DND-41 (cell line): ENCODE measurements at places on chromosomes 4 and X.
A peak's percentile ranks its signal among the peaks of the same experiment; 100 is the strongest.

- peaks cover 14% of the 10 kb centered on the region for H3K4me1 ChIP-seq
- peaks cover 11% of the 10 kb centered on the region for H3K27me3 ChIP-seq
- DNase-seq, result no peak
- H3K36me3 ChIP-seq, result no peaks in the 10 kb centered on the region
- no peak overlapping the region for H3K27ac ChIP-seq
Observed at GRCh38 chr4:86895692-86896488, 3.7 kb upstream of the C4orf36 start.

- DNase-seq, result no peak
- H3K36me3 ChIP-seq, result no peaks in the 10 kb centered on the region
- H3K27ac ChIP-seq, result no peak overlapping the region
- H3K4me3 ChIP-seq, result no peak overlapping the region
Observed at GRCh38 chrX:9596837-9597236, 132.0 kb downstream of the TBL1X start.

GRCh38 chrX:36568946-36569345, 439.2 kb upstream of the FAM47C start:
- no peak for DNase-seq
- no peak overlapping the region for H3K27ac ChIP-seq
- no peaks in the 10 kb centered on the region for H3K4me1 ChIP-seq
- H3K4me3 ChIP-seq, result no peak overlapping the region
- no peaks in the 10 kb centered on the region for H3K36me3 ChIP-seq
- no peaks in the 10 kb centered on the region for H3K27me3 ChIP-seq

DNA sequence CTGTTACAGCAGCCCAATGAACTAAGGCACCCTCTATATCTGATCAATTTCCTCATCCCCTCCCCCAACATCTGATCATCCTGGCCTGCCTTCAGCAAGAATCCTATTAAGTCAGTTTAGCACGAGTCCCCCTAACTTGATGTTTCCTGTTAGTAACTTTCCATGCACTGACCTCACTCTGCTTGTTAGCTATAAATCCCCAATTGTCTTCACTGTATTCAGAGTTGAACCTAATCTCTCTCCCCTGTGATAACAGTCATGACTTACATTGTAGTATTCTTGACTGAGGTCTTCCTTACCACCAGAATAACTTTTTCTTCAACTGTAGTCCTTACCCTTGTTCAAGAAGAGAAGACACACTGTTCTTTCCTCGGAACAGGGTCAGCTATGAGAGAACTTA, 8.5 kb downstream of the ANXA5 start:
- no peak overlapping the region for H3K27ac ChIP-seq
- H3K27me3 ChIP-seq, result peaks cover 8% of the 10 kb centered on the region
- no peaks in the 10 kb centered on the region for H3K36me3 ChIP-seq
- no peak overlapping the region for H3K4me3 ChIP-seq

DNA sequence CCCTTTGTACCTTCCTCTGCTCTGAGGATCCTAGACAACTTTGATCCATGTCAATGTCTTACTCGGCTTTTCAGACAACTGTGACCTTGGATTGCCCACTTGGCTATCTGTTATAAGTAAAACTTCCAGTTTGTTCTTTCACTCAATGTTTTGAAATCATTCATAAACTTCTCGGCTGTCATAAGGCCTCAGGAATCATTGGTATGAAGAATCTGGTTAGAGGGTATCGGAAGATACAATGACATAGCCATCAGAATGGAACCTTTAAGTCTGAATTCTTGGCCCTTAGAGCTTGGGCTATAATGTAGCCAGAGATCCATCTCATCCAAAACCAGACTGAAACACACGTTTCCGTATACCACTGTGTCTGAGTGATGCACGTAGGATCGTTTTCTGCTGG, 59.0 kb upstream of the WDR1 start:
- H3K4me1 ChIP-seq, result no peaks in the 10 kb centered on the region
- H3K4me3 ChIP-seq, result no peak overlapping the region
- DNase-seq, result no peak
- H3K27me3 ChIP-seq, result no peaks in the 10 kb centered on the region

GRCh38 chrX:154313147-154313546, 17.6 kb downstream of the TKTL1 start:
- no peak for DNase-seq
- no peak overlapping the region for H3K27ac ChIP-seq
- no peaks in the 10 kb centered on the region for H3K36me3 ChIP-seq
- peaks cover 3% of the 10 kb centered on the region; the same call in 1 of the 2 replicates for H3K4me1 ChIP-seq
- H3K4me3 ChIP-seq, result no peak overlapping the region
- H3K27me3 ChIP-seq, result no peaks in the 10 kb centered on the region

GRCh38 chr4:56271131-56271530, 116.2 kb downstream of the AASDH start:
- H3K4me1 ChIP-seq, result no peaks in the 10 kb centered on the region
- no peak overlapping the region for H3K4me3 ChIP-seq
- no peak for DNase-seq
- peaks cover 4% of the 10 kb centered on the region for H3K27me3 ChIP-seq
- H3K36me3 ChIP-seq, result no peaks in the 10 kb centered on the region
- H3K27ac ChIP-seq, result no peak overlapping the region

DNA sequence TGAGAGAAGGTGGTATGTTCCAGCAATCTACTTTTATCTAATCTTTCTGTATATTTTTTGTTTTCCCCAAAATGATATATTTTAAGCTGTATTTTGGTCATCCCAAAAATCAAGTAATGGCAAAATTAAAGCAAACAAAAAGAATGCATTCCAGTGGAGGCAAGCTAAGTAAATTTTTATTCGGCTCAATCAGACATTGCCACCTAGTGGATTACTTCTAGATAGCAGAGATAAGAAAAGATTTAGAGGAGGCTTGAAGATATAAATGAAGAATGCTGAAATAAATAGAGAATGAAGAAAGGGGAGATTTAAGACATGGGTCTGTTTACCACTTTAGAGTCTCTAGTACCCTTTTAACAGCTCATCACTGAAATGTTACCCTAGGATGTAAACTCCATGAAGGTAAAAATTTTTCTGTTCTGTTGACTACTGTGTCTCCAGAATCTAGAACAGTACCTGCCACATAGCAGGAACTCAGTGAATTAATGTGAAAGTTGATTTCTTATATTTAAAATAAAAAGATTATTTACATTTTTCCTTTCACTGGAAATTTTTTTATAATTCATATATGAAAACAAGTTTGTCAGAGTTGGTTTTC, 110.9 kb upstream of the ANK2 start:
- H3K4me3 ChIP-seq, result no peak overlapping the region
- H3K27me3 ChIP-seq, result no peaks in the 10 kb centered on the region
- no peak overlapping the region for H3K27ac ChIP-seq
- no peak for DNase-seq
- no peaks in the 10 kb centered on the region for H3K4me1 ChIP-seq

DNA sequence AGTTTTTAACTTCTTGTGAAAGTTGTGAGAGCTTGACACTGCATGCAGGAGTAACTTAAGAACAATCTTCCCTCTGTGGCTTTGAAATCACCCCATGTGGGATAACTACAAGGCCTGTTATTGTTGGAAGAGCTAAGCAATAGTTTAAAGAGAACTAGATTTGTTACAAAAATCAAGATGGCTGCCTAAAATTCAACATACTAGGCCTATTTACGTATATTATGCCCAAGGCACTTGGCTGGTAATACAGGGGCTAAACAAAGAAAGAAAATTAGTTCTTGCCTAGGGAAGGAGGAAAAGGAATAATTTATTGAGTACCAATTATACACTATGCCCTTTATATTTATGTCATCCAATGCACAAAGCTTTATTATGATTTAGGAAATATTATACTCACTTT, 36.1 kb downstream of the DMD start:
- no peak for DNase-seq
- no peak overlapping the region for H3K27ac ChIP-seq
- no peaks in the 10 kb centered on the region for H3K4me1 ChIP-seq
- no peaks in the 10 kb centered on the region for H3K27me3 ChIP-seq
- H3K36me3 ChIP-seq, result no peaks in the 10 kb centered on the region

GRCh38 chrX:118216509-118216908, 99.9 kb upstream of the KLHL13 start:
- no peaks in the 10 kb centered on the region for H3K36me3 ChIP-seq
- no peak overlapping the region for H3K4me3 ChIP-seq
- no peaks in the 10 kb centered on the region for H3K4me1 ChIP-seq
- no peaks in the 10 kb centered on the region for H3K27me3 ChIP-seq
- DNase-seq, result no peak

DNA sequence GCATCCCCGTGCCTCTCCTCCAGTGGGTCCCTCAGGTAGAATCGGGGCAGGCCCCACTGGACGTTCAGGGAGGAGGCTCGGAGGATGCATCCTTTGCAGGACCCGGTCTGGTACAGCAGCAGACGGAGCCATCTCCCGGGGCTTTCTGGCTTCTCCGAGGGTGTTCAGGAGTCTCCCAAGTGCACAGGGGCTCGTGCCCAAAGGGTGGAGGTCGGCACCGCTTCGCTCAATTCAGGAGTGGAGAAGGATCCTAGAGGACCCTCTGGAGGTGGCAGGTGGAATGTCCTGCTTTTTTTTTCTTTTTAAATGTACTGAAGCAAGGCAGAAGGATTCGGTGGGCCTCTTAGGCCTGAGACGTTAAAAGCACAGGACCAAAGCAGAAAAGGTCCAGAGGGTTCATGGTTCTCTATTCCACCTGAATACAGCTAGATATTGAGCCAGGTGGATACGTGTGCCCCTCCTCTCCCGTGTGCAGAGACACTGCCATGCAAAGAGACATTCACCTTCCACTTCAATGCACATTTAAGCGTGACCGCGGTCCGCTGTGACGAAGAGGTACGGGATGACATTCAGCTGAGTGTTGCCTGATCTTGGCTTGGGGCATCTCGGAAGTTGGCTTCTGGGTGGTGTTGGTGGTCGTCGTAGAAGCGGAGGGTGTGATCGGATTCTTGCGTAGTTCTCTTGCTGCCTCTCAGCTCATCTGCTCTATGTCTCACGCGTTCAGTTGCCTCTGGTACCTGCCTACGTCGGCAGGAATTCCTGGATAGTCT, 281.2 kb upstream of the AGTR2 start:
- DNase-seq, result no peak
- H3K36me3 ChIP-seq, result no peaks in the 10 kb centered on the region
- H3K27ac ChIP-seq, result no peak overlapping the region
- no peak overlapping the region for H3K4me3 ChIP-seq
- no peaks in the 10 kb centered on the region for H3K4me1 ChIP-seq

DNA sequence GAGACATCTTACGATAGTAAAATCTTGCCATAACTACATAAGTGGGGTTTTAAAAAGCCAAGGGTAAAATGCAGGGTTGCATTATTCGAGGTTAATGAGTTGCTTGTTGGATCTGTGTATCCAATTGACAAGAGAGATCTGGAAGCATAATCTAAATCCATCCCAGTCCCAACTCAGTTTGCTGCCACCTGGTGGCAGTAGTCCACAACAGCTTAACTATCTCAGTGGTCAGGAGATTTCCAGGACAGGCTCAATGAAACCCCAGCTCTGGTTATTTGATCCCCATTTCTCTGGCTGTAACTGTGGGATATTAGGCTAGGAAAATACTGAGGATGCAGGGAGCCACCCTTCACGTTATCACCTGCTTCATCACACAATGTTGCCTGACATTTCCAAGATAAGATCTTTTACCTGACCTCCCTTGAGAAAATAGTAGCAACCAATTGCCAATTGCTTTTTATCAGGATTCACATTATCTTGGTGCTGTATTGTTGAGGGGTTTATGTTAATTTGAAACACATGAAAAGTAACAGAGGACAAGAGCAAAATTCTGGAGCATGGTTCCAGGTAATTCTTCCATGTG, 88.2 kb upstream of the TNIP3 start:
- no peak overlapping the region for H3K4me3 ChIP-seq
- peaks cover 28% of the 10 kb centered on the region for H3K4me1 ChIP-seq
- peak; percentile 64 for DNase-seq
- no peaks in the 10 kb centered on the region for H3K27me3 ChIP-seq

DNA sequence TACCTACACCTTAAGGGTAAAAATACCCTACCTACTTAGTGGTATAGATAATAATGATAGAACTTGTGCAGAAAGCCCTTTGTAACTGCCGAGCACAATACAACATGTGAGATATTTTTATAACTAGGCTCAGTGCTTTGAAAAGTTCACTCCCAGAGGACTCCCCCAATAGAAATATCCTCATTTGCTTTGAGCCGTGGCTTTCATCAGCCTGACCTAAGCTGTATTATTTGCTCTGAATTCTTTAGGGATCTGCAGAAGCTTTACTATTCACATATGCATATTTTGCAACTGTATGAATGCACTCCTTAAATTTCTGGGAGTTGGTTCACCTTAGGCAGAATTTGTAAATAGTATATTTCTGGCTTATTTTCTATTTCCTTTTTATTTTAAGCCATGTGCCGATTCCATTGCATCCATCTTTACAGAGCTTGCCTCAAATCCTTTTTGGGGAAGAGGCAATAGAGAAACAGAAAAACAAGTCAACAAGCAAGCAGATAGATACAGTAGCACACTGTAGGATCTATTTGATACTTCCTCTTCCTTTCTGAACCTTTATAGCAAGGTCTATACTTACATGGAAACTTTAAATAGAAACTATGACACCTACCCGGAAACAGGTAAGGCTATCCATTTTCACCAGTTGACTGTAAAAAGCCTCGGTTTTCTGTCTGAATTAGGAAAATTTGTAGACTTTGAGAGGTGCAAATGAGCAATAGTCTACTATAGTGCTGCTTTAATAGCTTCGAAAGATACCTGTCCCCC, 242.5 kb upstream of the VCX3A start:
- H3K27ac ChIP-seq, result no peak overlapping the region
- H3K4me1 ChIP-seq, result no peaks in the 10 kb centered on the region
- no peaks in the 10 kb centered on the region for H3K27me3 ChIP-seq
- no peak overlapping the region for H3K4me3 ChIP-seq

- H3K36me3 ChIP-seq, result peaks cover 60% of the 10 kb centered on the region
- H3K4me1 ChIP-seq, result no peaks in the 10 kb centered on the region
- H3K4me3 ChIP-seq, result no peak overlapping the region
- no peak for DNase-seq
Observed at GRCh38 chr4:128025319-128025718, 35.8 kb upstream of the LARP1B start.
